AG04449 (cell line): ENCODE measurements at places on chromosomes 1 and 21.

GRCh38 chr1:156435545-156436140 lies 64.9 kb downstream of the MEF2D start:
- no peak for DNase-seq

- no peak for DNase-seq
Measured at GRCh38 chr21:31675960-31676359, 16.5 kb downstream of the SOD1 start.

DNA sequence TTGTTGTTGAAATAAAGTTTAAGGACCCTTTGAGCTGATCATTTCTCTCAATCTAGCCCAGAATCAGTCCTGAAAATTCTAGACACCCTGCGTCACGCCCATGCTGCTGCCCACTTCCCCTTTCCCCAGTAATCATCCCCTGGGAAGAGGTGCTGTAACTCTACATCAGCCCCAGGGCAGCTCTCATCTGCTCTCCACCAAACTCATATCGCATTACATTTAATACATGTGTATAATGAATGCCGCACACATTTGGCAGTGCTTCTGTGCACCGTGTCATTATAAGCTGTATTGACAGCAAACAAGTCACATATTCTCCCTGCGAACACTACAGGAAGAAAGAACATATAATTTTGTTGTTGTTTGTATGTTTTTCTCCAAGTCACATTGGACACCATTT lies 539.7 kb upstream of the DAB1 start:
- no peak for DNase-seq

DNA sequence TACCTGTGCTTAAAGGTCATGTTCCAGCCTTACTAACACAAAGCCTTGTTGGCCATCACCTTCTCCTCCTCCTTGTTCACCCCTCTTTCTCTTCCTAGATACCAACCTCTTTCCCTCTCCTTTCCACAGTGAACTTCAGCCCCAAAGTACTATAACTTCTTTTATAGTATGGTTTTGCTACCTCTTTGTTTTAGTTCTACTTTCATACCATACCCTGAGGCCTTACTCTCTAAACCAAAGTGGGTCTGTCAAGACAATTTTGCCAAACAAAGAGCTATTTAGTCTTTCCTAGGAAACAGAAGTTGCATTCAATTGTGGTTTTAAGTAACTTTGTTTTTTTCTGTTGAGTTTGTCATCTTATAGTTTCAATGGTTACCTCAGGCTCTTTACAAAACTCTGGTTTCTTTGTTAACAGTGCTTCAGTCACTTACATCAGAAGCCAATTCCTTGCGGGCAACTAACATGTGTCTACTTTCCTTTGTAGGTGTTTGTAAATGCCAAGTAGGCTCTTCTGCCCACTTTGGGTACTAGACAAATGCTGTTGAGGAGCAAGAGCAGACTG lies 623.9 kb upstream of the PKN2 start:
- DNase-seq = no peak
